ENCODE measurements at places on chromosomes 11 and 22.

- no peak for DNase-seq
These were observed 55.5 kb upstream of the SLC5A12 start for GRCh38 chr11:26777372-26777808.

DNA sequence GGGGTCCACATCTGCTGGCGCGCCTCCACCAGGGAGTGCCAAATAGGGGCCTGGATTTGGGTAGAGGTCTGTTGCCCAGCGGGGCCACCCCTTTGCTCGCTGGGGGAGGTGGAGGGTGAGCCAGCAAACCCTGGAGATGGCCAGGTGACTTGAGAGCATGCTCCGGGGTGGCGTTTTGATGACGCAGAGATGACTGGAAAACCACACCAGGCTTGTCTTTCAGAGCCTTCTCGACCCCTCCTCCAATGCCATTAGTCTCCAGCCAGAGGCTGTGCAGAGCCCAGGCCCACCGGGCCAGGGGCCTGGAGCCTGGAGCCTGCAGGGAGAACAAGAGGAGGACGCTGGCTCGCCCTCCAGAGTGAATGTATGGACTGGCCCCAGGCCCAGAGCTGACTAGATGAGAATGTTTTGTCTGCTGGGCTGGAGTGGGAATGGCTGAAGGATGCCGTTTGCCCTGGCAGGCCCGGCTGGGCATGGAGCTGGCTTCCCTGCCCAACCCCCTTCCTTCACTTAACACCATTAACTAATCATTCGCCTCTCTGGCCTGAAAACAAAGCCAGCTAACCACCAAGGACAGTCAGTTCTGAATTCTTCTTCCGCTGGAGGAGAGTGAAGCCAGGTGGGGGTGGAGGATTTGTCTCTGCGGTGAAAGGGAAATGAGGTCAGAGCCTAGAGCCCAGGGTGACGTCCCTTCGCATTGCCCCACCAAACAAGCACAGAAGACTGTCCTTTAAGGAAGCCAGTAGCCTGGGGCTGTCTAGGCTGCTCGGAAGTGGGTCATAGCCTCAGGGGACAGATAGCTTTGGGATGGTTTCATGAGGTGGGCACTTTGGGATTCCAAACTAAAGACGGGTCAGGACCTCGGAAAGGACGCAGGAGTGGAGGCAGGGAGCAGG, 1.6 kb upstream of the MCAM start:
- DNase-seq, result no peak

DNA sequence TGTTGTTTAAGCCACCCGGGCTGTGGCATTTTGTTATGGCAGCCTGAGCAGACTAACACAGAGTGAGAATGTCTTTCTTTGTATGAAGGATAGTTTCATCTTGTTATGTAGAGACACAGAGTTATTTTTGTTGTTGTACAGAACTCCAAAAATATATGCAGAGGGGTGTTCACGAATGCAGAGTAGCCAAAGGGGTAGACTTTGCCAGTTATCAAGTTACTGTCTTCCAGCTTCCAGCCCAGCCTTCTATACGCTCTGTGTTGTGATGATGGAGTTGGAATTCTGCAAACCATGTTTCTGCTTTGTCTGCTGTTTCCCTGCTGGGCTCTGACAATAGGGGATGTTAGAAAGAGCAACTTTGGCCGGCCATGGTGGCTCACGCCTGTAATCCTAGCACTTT, 44.1 kb downstream of the RPS6KA4 start:
- DNase-seq, result no peak

GRCh38 chr11:89504270-89504669, 13.1 kb upstream of the NOX4 start:
- DNase-seq, result no peak

DNA sequence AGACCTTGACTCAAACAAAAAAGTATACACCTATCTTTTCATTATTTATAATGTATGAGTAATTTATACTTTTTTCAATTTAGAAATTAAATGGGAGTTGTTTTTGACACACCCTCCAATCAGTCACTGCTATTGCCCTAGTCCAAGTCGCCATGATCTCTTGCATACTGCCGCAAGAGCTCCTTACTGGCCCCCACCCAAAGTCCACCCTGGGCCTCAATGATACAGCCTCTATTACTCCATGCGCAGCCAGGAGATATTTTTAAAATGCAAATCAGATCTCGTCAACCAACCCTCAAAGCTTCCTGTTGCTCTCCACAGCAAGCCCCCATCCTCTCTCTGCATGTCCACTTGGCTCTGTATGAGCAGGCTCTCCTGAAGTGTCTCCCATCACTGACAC, 12.8 kb upstream of the LMO1 start:
- DNase-seq, result no peak

DNA sequence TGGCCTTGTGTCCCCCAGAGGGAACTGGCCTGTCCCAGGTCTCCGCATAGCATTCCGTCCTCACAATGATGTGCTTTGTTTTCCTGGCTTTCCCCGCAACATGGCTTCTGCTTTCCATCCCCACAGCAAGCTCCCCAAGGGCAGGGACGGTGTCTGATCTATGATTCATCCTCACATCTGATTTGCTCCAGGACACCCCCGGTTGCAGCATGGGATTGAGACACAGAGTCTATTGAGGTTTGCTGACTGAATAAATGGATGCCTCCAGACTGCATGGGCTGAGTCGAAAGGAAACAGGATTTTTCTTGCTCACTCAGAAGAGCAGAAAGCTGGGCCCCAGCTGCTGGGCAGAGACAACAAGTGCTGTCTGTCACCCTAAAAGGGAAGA, 40.2 kb downstream of the LMO1 start:
- DNase-seq, result no peak

All from DMS79 (cell line).